ENCODE measurements at places on chromosomes 6 and 20.
A peak's percentile ranks its signal among the peaks of the same experiment; 100 is the strongest.

DNA sequence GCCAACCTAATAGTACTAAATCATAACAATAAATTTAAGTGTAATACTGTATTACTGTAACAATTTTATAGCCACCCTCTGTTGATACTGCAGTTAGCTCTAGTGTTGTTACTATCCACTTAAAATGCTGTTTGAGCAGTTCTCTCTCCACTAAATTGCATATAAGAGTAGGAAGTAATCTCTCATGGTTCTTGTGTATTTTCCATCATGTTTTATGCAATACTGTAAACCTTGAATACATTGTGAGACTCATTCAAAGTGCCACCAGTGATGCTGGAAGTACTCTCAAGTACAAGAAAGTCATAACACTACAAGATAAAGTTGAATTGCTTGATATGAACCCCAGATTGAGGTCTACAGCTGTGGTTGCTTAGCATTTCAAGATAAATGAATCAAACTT is 65.5 kb downstream of the WASF1 start:
- no peak for DNase-seq

GRCh38 chr6:170058878-170059485 is 231.9 kb downstream of the DLL1 start:
- no peak for DNase-seq

DNA sequence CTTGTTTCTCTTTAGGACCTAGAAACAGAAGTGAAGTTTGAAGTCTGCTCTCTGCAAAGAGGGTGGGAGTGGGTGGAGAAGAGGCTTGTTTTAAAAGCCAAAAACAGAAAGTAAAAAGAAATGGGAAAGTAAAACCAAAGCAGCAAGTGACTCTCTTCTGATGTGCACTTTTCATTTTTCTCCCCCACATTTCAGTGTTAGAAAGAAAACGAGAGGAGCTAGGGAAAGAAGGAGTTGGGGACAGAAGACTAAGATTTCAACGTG is 1.3 kb downstream of the C6orf141 start:
- no peak for DNase-seq

GRCh38 chr6:138162955-138163575 is 1.3 kb downstream of the ARFGEF3 start:
- DNase-seq = no peak

- DNase-seq = peak; percentile 58
These were observed at the start of gene NRSN2 for GRCh38 chr20:346640-347316. Gene NRSN2 (plus strand): TSS chr20:347111. CDS start chr20:349644, 2,533 bp downstream.

- no peak for DNase-seq
These were observed 832.5 kb upstream of the EPHA7 start for GRCh38 chr6:94251878-94252277.

DNA sequence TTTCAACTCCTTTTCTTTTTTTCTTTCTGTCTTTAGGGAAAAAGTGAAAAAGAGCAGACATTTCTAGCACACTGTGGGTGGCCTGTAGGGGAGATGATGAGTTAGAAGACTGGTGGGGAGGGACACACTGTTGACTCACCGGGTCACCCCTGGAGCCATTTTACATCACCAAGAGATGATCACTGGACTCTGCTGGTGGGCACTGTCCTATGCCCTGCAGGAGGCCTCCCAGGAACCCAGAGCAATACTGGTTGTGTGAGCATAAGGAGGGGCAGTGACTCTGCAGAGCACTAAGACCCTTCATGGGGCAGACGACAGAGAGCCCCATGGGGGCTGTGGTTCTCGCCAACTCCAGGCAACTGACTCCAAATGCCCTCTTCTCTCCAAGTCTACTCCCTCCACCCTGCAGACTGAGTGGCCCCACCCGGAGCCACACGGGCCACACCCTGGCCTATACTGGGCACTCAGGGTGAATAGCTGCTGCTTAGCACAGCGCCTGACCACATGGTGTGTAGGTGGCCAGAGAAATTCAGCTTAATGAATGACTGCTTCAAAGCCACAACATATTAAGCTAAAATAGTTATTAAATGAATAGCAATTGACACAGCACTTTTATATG is 177.5 kb downstream of the CDC5L start:
- no peak for DNase-seq

GRCh38 chr20:37179683-37180524 is 556 bp upstream of the MROH8 start:
- DNase-seq = peak; percentile 6

DNA sequence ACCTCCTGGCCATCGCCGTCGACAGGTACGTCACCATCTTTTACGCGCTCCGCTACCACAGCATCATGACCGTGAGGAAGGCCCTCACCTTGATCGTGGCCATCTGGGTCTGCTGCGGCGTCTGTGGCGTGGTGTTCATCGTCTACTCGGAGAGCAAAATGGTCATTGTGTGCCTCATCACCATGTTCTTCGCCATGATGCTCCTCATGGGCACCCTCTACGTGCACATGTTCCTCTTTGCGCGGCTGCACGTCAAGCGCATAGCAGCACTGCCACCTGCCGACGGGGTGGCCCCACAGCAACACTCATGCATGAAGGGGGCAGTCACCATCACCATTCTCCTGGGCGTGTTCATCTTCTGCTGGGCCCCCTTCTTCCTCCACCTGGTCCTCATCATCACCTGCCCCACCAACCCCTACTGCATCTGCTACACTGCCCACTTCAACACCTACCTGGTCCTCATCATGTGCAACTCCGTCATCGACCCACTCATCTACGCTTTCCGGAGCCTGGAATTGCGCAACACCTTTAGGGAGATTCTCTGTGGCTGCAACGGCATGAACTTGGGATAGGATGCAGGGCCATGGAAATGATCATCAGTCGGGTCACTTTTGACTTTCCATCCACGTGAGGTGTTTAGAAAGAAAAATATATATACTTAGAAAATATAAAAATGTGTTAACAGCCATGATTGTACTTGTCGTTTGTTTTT is 868 bp downstream of the MC3R start:
- peak; percentile 23 for DNase-seq

GRCh38 chr6:16630026-16630643 is 131.1 kb downstream of the ATXN1 start:
- DNase-seq = no peak

DNA sequence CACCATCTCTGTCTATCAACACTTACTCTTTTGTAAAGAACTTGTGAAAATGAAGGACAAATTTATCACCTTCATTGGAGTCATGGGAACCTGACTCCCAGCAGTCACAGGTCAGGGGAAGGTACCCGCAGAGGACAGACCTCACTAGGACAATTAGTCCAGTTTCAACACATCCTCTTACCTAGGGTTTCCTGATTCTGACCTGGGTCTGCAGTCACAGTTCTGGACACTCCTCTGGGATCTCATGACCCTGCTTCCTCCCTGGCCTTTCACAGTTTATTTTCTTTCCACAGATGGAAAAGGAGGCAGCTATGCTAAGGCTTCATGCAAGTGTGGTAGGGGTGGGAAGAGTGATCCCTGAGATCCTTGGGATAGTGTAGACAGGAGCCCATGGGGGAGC is 15.7 kb downstream of the HLA-A start:
- no peak for DNase-seq

GRCh38 chr6:85662251-85662650 is 19.6 kb upstream of the SYNCRIP start:
- DNase-seq = no peak

DNA sequence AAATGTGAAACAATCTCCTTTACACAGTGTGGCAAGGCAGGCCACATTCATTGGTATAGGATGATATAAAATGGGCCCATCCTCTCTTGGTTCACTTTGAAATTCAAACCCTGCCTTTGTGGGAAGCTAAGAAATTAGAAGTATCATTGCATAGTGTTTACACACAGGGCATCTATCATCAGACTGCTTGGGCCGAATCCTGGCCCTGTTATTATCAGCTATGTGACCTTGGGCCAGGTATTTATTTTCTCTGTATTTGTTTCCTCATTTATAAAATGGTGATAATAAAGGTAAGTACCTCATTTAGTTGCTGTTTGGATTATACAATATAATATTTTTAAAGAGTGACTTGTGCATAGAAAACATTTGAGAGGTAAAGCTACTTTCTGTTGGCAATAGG is 45.5 kb downstream of the PTPRK start:
- no peak for DNase-seq

DNA sequence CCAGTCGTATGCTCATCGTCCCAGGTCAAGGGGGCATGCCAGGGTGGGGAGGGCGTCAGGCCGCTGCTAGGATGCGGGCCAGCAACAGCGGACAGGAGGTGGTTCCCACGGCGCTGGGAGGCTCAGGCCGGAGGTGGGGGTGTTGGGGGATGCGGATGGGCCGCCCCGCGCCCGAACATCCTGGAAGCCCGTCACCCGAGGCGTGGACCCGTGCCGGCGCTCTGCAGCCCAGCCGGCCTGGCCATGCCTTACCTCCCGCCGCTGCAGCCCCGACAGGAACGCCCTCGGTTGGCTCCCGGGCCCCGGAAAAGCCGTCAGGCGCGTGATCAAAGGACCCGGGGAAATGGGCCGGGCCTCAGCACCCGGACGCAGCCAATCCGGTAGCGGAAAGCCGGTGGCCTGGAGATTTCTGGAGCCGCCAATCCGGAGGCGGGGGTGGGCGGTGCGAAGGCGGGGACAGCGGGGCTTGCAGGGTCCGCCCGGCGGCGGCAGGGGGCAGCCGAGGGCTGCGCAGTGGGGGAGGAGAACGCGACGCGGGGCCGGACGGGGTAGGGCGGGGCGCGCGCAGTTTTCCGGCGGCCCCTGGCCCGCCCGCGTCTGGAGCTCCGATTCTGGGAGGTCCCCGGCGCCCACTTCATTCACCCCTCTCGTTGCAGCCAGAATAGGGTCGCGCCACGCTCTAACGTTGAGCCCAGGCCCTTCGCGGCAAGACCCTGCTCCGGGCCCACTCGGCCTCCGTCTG is at the start of gene SMIM29:
Gene SMIM29 (minus strand): TSS at position 280 of the 742 bp plus-strand sequence. CDS start 1,215 bp downstream, outside the sequence.
- DNase-seq = peak; percentile 97

DNA sequence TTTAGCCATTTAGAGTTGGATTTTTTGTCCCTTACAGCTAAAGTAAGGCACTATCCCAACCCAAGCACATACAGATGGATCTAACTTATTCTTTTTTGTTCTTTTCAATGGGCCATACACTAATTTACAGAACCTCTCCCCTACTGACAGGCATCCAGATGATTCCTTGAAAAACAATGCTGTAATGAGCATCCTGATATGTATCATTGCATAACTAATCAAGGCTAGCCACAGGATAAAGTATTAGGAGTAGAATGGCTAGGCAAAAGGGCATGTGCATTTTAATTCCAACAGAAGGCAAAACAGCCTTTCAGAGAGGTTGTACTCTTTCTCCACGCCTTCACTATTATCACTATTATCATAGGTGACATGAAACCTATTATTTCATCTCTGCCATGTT is 54.1 kb downstream of the ELOVL5 start:
- no peak for DNase-seq

DNA sequence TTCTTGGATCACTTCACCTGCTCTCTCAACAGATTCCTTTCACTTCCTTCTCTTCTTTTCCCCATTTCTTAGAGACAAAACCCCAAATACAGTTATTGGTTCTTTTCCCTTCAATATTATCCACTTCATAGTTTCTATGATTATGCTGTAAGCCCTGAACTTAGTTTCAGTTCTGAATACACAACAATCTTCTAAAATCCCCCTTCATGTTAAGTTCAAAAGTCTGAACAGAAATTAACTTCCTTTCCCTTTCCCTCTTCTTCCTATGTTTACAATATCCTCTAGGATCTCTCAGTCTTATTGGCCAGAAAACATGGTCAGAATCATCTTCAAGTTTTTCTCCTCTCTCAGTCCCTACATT is 57.7 kb downstream of the OGFRL1 start:
- no peak for DNase-seq

Data from activated naive CD8-positive, alpha-beta T cell treated with anti-CD3 and anti-CD28 coated beads for 36 hours (primary cell).